Tongue (tissue), 3 donors: ENCODE measurements at places on chromosomes 6 and 20. TPM values are rescaled to one million over a fixed set of nuclear protein-coding genes. Genes with fewer than 3 reads are reported as not detected.

Gene GZF1
- total RNA-seq: 17.2 TPM

Gene USP49
- 4.1 TPM for total RNA-seq

Gene HTR1B
- total RNA-seq: not detected

Gene SEMG1
- not detected for total RNA-seq
